ENCODE measurements at places on chromosomes 1 and 21.

GRCh38 chr1:152392909-152393308, 21.2 kb downstream of the CRNN start:
- no peak for DNase-seq

GRCh38 chr1:181718034-181718433, 234.7 kb downstream of the CACNA1E start:
- no peak for DNase-seq

DNA sequence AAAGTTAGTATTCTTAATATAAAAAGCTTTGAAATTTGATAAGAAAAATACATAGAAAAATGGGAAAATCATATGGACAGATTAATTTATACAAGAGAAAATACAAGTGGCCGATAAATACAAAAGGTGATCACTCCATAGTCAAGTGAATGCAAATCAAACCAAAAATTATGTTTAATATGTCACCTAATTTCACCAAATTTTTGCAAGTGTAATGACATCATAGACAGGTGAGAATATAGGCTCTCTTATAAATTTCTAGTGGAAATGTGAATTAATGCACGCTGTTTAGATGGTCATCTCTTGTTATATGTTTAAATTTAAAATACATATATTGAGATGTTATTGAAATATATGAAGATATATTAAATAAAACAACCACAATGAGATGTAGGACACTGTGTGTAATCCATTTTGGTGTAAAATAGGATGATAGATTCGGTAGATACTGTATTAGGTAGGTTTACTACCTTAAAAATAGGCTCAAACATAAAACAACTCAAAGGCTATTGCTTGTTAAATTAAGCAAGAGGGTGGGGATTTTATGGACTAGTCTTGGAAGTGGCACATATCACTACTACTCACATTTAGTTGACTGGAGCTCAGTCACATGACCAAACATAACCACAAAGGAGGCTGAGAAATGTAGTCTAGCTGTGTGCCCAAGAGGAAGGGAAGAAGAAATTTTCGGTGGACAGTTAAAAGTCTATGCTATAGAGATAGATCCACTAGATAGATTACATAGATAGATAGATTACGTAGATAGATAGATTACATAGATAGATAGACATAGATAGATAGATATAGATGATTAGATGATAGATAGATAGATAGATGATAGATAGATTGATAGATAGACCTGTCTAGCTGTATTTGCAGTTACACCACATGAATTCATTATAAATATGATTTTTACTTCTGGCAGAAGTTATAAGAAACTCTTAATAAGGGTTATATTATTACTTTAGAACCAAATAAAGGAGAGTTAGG, 9.2 kb downstream of the INSL5 start:
- DNase-seq = no peak

GRCh38 chr1:30743584-30744059, 14.0 kb downstream of the LAPTM5 start:
- DNase-seq = peak; percentile 89

GRCh38 chr21:41458121-41458520, 32.1 kb downstream of the MX1 start:
- no peak for DNase-seq

All from inflammatory macrophage treated with lipopolysaccharide for 1 hour (primary cell).